ENCODE measurements at places on chromosomes 1 and 21.

- DNase-seq: no peak
These were observed 2.7 kb downstream of the PTGFR start for GRCh38 chr1:78493451-78493850.

- DNase-seq: no peak
These were observed 16.7 kb downstream of the SLX9 start for GRCh38 chr21:44956356-44957046.

DNA sequence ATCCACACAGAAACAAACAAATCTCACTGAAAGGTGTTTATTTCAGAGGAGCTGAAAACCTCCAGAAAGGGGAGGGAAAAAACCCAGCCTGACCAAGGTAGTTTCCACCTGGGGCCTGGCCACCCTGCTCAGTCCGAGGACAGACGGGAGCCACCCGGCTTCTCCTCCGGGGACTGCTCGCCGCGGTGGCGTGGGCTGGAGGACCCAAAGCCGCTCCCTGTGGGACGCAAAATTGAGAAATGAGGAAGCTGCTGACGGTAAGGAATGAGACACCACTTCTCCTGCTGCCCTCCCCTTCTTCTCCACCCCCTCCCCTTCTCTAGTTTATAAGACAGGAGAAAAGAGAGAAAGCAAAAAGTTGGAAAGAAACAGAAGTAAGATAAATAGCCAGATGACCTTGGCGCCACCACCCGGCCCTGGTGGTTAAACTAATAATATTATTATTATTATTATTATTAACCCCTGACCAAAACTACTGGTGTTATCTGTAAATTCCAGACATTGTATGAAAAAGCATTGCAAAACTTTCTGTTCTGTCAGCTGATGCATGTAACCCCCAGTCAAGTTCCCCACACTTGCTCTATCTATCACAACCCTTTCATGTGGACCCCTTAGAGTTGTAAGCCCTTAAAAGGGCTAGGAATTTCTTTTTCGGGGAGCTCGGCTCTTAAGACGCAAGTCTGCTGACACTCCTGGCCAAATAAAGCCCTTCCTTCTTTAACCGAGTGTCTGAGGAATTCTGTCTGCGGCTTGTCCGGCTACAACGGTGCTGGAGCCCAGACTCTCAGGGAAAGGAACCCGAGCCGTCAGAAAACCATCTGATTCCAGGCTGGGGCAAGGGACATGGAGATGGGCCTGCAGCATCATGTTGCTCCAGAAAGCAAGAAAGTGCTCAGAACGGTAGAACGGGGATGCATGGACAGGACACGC, 12.5 kb downstream of the ITGB2 start:
- DNase-seq: no peak

DNA sequence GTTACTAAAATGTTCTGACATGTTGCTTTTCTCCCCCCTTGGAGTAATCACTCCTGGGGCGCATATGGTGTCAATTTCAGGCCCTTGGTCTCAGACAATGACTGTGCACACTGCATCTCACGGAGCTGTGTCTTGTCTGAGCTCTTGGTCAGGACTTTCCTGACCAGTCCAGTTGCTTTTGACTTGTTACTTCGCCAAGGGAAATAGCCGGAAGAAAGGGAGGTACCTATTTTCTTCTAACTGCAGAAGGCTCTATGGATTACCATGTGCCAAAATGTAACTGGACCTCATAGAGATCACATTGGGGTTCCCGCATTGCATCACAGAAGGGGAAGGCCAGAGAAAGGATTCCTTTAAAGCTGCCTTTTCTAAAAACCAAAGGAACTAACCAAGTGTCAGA, 68.6 kb downstream of the SPAG17 start:
- no peak for DNase-seq

GRCh38 chr1:46288485-46289133, 14.8 kb downstream of the LRRC41 start:
- DNase-seq: peak; percentile 46

Data from astrocyte of the hippocampus (primary cell).